ENCODE measurements at places on chromosomes 6 and 20.

DNA sequence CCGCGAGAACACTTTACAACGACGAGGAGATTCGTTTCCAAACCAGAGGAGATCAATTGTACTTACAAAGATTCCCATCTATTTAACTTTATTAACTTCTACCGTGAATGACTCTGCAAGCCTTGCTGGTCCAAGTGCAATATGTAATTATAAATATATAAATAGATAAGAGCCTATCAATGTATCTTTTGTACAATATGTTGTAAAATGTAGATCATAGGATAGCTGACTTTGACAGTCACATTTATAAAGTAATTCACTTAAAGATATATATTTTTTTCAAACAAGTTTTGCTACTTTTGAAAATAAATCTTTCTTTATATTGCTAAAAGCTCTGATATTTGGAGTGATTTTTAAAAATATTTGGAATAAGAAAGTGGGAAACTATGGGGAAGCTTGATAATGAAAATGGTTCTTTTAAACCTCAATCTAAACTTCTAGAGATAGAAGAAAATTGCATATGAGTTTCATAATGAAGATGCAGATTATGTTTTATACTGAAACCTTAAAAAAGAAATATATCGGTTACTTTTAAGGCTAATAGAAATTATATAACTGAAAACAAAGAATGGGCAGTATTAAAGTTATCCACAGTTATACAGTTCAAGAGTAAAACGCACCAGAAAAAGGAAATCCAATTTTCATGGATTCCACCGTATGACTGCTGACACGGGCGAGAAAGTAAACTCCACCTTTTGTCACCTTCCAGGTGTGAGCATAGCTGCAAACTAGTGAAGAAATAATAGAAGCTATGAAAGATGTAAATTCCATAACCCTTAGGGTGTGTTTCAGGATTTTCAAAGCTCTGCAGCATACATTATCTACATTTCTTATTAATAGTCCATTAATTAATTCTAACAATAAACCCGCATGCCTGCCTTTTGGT, 3.3 kb downstream of the TCF21 start:
- DNase-seq, result no peak

- no peak for DNase-seq
Observed at GRCh38 chr6:53494076-53494475, 50.8 kb downstream of the GCLC start.

DNA sequence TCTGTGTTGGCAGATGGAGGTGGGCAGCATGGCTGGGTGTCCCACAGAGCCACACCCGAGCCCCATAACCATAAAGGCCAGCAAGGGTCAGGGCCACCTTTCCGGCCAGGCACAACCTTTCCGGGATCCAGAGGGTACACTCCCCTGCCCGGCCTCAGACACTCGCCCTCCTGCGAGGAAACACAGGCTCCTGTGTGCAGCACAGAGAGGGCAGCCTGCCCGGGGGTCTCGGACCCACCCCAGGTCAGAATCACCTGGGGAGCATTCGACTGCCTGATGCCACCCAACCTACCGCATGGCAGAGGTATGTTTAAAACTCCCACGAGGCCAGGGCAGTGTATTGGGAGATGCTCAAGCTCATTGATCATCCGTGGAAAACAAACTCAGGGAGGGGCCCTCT, 260.3 kb downstream of the TAF4 start:
- DNase-seq, result no peak

- DNase-seq, result no peak
Observed at GRCh38 chr6:41705311-41705995, 30.0 kb downstream of the TFEB start.

DNA sequence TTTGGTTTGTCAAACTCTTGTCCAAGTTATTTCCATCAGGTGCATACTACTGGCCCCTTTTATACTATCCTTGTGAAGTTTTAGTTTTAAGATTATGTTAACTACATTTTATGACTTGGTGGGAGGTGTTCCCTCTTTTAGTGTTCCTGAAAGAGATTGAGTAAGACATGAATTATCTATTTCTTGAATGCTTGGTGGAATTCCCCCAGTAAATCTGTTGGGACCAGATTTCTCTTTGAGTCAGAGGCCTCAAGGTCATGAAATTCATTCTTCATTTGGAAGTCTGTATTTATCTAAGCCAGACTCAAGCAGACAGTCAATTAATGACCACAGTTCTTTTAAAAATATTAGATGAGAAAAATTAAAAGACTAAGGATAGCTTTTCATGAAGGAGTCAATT, 81.3 kb downstream of the MOXD1 start:
- no peak for DNase-seq

- DNase-seq, result no peak
Observed at GRCh38 chr6:151181706-151182363, 57.9 kb upstream of the AKAP12 start.

- no peak for DNase-seq
Observed at GRCh38 chr20:2217857-2218539, 77.8 kb upstream of the TGM3 start.

DNA sequence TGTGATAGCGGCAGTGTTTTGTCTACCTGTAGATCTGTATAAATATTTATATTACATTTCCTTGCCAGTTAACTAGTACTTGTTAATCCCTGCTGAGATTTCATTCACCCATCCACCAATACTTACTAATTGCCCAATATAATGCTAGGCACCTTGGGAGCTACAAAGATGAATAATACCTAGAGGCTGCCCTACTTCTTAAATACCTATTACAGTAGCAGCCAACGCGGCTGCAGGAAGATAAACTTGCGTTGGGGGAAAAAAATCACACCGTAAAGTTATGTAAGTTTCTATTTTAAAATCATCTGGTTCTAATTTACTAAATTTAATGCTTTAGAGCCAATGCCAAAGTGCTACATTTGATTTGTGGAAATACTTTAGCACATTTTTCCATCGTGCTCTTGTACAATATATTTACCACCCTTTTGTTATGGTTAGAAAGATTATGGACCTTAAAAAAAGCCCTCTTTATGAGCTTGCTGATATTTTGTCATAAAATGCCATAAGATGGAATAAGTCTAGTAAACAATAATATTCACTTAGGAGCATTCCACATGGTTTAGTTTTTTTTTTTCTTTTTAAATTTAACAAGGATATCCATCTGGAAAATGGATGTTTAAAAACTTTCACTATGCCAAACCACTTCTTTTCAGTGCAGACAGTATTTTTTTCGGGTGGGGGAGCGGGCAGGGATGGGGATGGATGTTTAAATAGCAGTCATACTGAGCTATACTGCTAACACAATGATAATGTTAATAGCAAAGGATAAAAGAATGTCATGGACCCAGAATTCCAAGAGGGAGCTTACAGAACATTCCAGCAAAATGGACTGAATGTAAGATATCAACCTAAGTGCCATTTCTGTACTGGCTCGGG, 13.2 kb upstream of the NEDD9 start:
- no peak for DNase-seq

GRCh38 chr6:80181352-80182081, 75.0 kb downstream of the BCKDHB start:
- DNase-seq, result no peak

DNA sequence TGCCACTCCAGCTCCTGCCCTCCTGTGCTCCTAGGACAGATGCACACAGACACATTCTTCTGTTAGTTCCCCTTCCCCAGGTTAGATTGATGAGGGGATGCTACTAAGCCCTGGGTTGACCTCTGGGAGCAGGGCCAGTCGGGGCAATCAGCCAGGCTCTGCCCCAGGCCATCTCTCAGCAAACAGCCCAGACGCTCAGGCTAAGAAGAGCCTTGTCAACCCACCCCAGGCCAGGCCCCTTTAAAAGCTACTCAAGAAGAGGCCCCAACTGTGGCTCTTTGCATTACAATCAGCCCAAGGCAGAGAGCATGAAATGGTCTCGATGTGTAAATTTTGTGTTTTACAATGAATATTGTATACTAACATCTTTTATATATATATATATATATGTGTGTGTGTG, 107.4 kb downstream of the TFAP2A start:
- no peak for DNase-seq

GRCh38 chr6:150654608-150655007, 54.9 kb downstream of the PLEKHG1 start:
- DNase-seq, result peak; percentile 37

- DNase-seq, result no peak
Observed at GRCh38 chr6:89834884-89835792, 5.5 kb downstream of the CASP8AP2 start.

- DNase-seq, result no peak
Observed at GRCh38 chr6:10418862-10419748, 4.2 kb upstream of the TFAP2A start.

DNA sequence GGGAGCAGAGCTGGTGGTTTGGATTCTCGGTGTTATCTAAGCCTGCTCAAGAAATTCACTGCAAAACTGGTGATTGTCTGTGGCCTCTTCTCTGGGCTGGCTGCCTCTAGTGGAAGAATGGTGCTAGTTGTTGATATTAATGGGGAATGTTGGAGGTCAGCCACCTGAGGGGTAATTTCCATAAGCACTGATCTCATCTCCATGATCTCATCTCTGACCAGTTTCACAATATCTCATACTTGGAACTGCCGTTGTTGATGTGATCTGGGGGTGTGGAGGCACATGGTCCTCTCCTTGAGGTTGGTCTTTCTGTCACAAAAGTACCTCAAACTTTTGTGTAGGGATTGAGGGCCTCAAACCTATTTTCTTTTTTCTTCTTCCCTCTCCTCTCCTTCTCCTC, 102.6 kb downstream of the CD109 start:
- DNase-seq, result no peak

GRCh38 chr20:4165984-4166725, 150.8 kb upstream of the RNF24 start:
- no peak for DNase-seq

GRCh38 chr6:166760288-166760687, 133.2 kb upstream of the RPS6KA2 start:
- no peak for DNase-seq

DNA sequence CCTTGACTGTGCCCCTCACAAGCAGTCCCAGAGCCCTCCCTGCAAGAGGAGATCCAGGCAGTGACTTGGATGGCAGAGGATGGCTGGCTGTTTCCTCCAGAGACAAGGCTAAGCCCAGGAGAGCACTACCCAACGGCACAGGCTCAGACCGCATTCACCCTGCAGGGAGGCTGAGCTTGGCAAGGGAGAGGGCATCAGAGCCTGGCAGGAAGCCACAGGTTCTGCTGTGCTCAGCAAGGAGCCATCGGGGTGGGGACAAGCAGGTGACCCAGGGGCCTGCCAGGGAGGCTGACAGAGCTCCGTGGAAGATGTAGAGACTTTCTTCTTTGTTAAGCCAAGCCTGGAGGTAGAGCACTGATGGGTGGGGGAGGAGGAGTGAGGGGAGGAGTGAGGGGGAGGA, 159.2 kb upstream of the CST7 start:
- DNase-seq, result no peak

GRCh38 chr6:33826537-33826936, 22.7 kb upstream of the MLN start:
- DNase-seq, result no peak

GRCh38 chr20:58664883-58665282, 13.8 kb downstream of the STX16 start:
- no peak for DNase-seq

DNA sequence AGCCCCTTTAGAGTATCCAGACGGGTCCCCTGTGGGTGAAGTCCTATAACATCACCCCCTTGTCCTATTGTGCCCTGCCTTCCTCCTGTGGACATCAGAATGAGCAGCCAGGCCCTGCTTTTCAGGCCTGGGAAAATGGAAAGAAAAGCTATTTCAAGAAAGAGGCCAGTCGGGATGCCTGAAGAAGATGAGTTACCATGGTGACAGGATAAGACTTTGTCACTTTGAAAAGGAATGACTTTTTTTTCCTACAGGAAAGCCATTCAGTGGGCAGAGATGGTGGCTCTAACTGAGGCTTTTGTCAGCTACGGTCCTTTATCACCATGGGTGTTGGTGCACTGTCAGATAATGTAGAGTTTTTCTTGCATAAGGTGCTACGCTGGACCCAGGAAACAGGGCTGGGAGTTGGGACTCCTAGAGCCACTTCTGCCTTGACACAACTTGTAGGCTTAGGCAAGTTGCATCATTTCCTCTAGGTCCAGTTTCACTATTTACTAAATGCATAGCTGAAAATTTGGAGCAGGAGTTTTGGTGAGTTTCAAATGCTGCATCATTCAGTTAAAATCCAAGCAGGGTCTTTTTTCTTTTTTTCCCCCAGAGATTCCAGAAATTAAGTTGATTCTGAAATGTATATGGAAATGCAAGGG, 293.6 kb upstream of the PRND start:
- no peak for DNase-seq

GRCh38 chr6:155782320-155782731, 326.7 kb upstream of the NOX3 start:
- DNase-seq, result peak; percentile 22

GRCh38 chr6:169323221-169323620, 69.6 kb upstream of the THBS2 start:
- no peak for DNase-seq

DNA sequence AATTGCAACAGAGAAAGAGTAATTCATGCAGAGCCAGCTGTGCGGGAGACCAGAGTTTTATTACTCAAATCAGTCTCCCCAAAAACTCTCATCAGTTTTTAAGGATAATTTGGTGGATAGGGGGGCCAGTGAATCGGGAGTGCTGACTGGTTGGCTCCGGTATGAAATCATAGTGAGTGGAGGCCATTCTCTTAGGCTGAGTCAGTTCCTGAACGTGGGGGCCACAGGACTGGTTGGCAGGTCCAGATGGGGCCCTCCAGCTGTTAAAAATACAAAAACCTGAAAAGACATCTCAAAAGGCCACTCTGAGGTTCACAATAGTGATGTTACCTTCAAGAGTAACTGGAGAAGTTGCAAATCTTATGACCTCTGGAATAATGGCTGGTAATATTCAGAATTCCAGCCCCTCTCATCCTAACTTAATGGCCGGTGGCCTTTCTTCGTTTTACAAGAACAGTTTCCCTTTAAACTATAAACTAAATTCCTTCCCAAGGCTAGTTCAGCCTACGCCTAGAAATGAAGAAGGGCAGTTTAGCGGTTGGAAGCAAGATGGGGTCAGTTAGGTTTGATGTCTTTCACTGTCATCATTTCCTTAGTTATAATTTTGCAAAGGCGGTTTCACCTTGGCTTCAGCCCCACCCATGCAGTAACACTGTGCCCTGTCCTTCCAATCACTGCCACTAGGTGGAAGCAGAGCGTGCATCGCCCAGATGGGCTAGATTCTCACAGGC, 6.8 kb upstream of the MICA start:
- peak; percentile 70 for DNase-seq

DNA sequence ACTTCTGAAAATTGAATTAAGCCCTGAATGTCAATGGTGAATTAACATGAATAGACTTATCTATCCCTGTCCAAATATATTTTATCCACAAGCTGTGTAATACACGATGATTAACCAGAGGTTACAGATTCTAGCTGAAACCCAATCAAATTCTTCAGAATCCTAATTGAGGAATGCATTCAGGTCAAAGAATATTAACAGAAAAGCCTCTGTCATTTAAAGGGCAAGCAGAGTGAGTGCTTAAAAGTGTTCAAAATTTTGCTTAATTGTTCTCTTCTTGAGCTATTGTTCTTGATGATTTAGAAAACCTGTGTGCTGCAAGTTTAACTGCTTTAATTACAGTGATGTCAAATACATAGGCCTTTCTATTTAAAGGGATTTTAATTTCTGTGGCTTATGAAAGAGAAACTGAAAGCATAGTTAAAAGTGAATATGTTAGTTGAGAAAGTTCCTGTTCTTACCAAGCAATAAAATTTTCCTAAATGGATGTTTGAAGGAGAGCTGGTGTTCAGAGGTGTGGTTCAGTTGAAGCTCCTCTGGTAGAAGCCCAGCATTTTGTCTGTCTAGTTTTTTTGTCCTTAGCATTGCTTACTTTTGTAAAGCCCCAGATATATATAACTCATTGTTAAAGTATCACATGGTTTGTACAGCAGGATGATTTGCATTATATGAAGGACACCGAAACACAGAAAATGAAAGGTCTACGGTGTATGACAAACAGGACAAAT, 466.3 kb upstream of the PLCB4 start:
- no peak for DNase-seq
